ENCODE measurements at places on chromosomes 5 and 9.
A peak's percentile ranks its signal among the peaks of the same experiment; 100 is the strongest.

DNA sequence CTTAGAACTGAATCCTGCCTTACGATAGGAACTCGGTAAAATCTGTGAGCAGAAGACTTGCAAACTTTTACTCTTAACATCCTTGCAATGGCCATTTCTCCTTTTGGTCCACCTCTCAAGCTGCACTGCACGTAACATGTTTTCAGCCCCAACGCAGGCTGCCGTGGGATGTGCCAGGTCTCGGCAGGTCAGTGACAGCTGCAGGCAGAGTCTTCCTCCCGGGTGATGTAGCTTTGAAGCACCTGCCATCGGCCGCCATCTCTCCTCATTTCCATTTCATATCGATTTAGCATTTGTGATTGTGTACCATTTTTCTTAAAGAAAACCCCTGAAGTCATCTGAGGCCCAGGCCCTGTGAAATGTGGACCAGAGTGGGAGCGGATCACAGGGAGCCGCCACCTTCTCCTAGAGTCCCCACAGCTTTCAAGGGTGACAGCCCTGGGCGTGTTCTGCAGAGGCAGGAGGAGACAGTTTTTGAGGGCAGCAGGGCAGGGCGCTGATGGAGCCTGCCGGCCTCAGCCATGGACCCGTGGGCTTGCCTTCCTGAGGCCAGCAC lies 25.8 kb upstream of the LPCAT1 start:
- no peak for DNase-seq

DNA sequence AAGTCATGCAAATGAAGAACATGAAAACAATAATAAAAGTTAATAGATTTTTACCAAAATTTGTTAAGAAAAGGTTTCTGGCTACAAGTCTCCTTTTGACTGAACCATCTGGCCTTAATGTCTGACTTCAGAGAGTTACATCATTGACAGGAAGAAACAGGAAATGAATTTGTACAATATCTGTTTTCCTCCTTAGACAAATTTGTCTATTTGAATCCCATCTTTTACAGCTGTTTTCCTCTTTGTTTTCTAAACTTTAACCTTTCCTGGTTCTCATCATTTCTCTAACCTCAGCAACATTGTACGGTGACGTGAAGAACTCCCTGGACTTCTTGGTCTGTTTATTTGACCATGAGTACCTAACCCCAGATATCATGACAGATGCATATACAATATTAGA lies 567.5 kb upstream of the RIOK2 start:
- no peak for DNase-seq

DNA sequence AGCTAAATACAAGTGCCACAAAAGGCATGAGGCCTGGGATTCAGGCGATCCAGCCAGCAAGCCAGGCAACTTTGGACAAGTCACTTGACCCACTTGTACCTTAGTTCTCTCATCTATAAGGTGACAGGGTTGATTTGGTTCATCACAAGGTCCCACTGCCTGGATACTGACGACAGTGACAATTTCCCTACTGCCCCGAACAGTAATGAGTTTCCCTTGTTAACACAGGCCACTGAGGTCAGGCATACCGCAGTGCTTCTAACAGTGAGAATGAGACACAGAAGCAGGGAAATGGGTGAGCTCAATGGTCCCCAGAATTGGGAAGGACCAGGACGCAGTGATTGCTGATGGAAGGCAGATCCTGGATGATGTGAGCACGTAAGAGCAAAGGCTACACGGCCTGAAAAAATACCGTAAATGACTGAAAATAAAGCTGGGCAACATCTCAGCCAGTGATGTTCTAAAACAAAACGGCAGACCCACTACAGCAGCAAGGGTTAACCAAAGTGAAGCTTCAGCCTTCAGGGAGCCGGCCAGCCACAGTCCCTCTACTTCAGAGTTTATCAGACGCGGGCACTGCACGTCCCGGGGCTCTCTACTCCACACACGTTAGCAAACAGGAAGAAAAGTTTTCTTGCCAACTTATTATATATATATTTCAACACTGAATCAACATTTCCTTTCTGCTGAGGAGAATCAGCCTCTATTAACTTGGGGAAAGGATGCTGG lies 846 bp downstream of the MGAT1 start:
- no peak for DNase-seq

DNA sequence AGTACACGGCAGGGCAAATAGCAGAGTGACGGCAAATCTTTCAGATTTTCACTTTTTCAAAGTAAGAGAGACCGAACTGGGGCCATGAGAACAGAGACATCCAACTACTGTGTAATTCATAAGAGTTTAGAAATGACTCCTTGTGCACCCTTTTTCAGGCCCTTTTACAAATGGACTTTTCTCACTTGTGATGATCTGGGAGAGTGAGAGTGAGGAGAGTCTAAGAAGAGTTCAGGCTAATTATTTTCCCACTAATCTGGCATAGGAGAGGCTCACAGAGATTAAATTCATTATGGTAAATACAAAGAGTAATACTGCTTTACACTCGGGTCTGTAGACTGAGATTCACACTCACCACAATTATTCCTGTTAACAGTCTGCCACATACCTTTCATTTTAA lies 880 bp upstream of the CCNG1 start:
- no peak for DNase-seq

GRCh38 chr9:112332214-112332613 lies 1.2 kb downstream of the PTBP3 start:
- no peak for DNase-seq

- DNase-seq, result no peak
Observed at GRCh38 chr9:120775859-120776258, 17.4 kb downstream of the FBXW2 start.

- DNase-seq, result peak; percentile 25
Observed at GRCh38 chr5:93236807-93237421, 344.1 kb downstream of the NR2F1-AS1 start.
